Naive thymus-derived CD8-positive, alpha-beta T cell (primary cell): ENCODE measurements at places on chromosomes 3 and 15. TPM values are rescaled to one million over a fixed set of nuclear protein-coding genes. Genes with fewer than 3 reads are reported as not detected.
A peak's percentile ranks its signal among the peaks of the same experiment; 100 is the strongest.

DNA sequence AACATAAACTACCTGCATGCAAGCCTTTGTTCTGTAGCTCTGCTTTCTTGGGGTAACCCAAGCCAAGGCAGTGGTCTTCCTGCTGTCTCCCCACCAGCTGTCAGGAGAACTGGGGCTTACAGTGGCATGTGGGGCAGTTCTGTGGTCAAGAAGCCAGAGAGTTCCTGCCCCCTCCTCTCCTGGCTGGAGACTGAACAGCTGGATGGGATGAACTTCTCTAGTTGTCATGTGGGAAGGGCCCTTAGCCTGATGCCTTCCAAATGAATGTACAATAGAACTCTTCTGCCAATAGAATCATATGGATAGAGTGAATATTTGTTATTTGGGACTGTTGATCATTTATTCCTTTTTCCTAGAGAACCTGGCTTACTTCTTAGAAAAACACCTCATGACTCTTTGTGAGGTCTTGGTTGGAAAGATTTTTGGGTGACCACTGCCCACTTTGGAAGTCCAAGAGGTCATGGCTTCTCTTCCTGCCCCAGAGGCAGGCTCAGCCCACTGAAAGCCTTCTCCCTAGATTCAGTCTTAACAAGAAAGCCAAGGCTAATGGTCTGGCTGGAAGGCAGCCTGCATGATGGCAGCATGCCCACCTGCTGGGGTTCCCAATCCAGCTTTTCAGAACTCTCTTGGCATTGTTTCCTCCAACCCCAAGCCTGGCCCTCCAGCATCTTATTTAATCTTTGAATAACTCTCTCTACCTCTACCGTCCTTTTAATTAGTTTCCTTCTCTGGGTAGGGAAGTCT, 462.9 kb upstream of the PROK2 start:
- H3K36me3 ChIP-seq = no peaks in the 10 kb centered on the region
- no peak overlapping the region for H3K27ac ChIP-seq
- no peak overlapping the region for H3K4me3 ChIP-seq
- no peak for DNase-seq
- H3K4me1 ChIP-seq = no peaks in the 10 kb centered on the region

GRCh38 chr3:124599147-124599765, 131.0 kb upstream of the UMPS start:
- H3K4me3 ChIP-seq = no peak overlapping the region
- H3K36me3 ChIP-seq = no peaks in the 10 kb centered on the region
- H3K27ac ChIP-seq = no peak overlapping the region
- H3K4me1 ChIP-seq = no peaks in the 10 kb centered on the region

DNA sequence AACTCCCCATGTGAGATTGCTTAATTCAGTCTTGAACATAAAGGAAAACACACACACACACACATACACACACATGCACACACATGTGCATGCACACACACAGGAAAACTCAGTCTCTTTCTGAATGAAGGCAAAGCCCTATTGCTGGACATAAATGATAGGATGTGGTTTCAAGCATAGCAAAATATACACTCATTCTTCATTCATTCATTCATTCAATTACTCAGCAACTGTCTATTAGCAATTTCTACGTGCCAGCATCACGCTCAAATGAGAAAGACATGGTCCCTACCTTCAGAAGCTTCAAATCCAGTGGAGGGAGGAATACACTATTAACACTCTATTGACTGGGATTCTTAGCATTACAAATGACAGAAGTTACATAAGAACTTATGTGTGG, 41.8 kb upstream of the UBE2E2 start:
- peaks cover 6% of the 10 kb centered on the region for H3K4me1 ChIP-seq
- H3K27ac ChIP-seq = no peak overlapping the region
- H3K36me3 ChIP-seq = no peaks in the 10 kb centered on the region
- H3K4me3 ChIP-seq = no peak overlapping the region
- DNase-seq = no peak

GRCh38 chr15:44193651-44194322, 1.3 kb downstream of the FRMD5 start:
- peaks cover 61% of the 10 kb centered on the region for H3K27me3 ChIP-seq
- H3K4me3 ChIP-seq = peak overlapping the region; percentile 81
- H3K27ac ChIP-seq = no peak overlapping the region
- no peaks in the 10 kb centered on the region for H3K36me3 ChIP-seq
- no peak for DNase-seq

Gene IMPG2
- 1.1 TPM for total RNA-seq

- no peak overlapping the region for H3K4me3 ChIP-seq
- no peak for DNase-seq
- no peaks in the 10 kb centered on the region for H3K4me1 ChIP-seq
- H3K36me3 ChIP-seq = no peaks in the 10 kb centered on the region
- H3K27me3 ChIP-seq = no peaks in the 10 kb centered on the region
- H3K27ac ChIP-seq = no peak overlapping the region
Measured at GRCh38 chr3:146090521-146090920, 70.5 kb downstream of the PLOD2 start.

- H3K27me3 ChIP-seq = no peaks in the 10 kb centered on the region
- no peak overlapping the region for H3K27ac ChIP-seq
- H3K4me1 ChIP-seq = no peaks in the 10 kb centered on the region
- DNase-seq = no peak
Measured at GRCh38 chr15:26477044-26477443, 295.8 kb downstream of the GABRB3 start.

Gene SCN5A
- total RNA-seq = 0.55 TPM

Gene NRROS
- total RNA-seq = 3.4 TPM

- peaks cover 2% of the 10 kb centered on the region for H3K4me1 ChIP-seq
- DNase-seq = no peak
- no peaks in the 10 kb centered on the region for H3K36me3 ChIP-seq
- no peak overlapping the region for H3K4me3 ChIP-seq
Measured at GRCh38 chr3:62895901-62896300, 20.7 kb upstream of the CADPS start.

Gene PRSS50
- total RNA-seq = not detected

Gene GLT8D1
- 39.2 TPM for total RNA-seq
